SW 1271 (cell line): ENCODE measurements at places on chromosomes 13 and 19.
A peak's percentile ranks its signal among the peaks of the same experiment; 100 is the strongest.

- DNase-seq = no peak
Observed at GRCh38 chr19:38209671-38210457, 14.2 kb downstream of the DPF1 start.

DNA sequence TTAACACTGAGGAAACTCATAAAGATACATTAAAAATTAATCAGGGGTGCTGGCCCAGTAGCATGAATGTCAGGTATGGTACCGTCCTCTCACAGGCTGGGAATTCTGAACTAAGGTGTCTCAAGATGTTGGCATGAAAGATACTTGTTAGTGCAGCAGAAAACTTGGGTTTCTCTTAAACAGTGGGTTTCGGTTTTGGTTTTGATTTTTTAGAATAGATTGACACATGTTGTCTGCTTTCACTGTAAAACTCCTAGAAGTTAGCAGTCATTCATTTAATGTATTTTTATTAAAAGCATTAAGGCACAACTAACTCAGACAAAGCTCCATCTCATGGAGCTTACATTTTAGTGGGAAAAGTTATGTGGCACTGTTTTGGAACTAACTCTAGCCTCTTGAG lies 3.5 kb upstream of the OBI1 start:
- DNase-seq = no peak

DNA sequence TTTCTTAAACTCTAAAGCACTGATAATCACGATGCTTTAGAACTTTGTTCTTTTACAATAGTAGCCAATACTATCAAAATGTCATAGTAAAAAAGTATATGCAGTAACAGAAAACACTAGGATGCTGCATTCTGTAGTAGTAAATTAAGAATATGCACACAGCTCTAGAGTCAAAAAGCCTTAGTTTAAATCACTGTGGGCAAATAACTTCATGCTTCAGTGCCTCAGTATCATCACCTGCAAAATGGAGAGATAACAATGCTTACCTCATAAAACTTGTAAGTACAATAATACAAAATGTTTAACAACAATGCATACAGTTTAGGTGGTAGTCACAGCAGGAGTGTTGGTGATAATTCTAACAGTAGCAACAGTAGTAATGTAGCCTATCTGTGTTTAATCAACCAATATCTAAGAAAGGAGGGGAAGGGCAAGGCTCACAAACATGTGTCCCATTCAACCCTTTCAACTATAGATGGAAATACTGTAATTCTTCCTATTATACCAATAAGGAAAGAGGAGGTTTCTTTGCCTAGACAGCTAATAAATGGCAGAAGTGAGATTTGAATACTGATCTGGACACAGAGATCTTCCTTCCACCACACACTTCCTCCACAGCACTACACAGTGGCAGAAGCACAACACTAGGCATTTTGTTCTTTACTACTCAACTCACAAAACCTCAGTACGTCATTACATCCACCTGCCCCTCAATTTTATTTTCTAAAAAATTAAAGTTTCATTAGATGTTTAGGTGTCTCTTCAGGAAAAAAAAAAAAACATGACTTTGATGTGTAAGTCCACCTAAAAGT lies 4.6 kb downstream of the RBM26 start:
- DNase-seq = no peak

DNA sequence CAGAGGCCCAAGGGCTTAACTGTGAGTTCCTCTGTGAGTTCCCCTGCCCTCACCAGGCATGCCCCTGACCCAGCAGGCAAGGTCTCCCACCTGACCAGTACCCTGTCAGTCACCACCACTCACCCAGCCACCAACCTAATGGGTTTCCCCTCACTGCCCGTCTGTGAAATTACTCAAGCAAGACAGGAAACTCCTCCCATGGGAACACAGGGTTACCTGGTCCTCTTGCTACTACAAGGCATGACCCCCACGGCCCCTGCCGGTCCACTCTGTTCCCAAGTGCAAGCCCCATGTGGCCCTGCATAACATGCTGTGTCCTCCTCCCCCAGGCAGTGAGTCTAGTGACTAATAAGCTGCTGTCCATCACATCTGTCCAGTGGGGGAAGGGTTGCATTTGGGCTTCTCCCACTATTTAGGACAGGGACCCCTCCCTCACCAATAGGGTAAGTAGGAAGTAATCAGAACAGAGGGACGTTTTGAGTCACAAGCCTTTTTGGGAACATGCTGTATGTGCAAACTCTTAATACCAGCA lies 8.0 kb upstream of the DHRS12 start:
- no peak for DNase-seq

GRCh38 chr19:19533841-19534240 lies 4.2 kb upstream of the CILP2 start:
- DNase-seq = no peak

DNA sequence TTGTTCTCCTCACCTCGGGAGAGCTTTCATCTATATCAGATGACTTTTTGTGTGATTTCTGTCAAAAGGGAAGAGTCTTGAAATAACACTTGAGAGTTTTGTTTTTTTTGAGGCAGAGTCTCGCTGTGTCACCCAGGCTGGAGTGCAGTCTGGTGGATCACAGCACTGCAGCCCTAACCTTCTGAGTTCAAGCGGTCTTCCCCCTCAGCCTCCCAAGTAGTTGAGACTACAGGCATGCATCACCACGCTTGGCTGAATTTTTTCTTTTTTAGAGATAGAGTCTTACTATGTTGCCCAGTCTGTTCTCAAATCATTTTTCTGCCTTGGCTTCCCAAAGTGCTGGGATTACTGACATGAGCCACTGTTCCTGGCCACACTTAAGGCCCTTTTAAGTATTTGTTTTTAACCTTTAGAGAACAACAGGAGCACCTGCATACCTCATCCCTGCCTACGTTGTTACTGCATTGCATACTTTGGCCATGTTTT lies 11.4 kb downstream of the NDFIP2 start:
- no peak for DNase-seq

DNA sequence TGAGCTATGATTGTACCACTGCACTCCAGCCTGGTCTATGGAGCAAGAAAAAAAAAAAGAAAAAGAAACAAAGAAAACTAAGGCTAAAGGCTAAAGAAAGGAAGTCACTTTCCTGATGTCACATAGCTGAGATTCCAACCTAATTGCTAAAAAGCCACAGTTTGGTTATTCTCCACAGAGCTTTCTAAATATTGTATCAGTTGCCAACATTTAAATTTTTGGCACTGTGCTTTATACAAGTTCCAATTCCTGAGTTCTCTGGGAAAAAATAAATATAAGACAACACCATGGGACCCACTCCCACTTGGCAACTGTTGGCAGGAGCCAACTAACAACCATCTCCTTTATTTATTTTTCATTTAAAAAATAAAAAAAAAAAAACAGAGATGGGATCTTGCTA lies 11.2 kb upstream of the LYPD3 start:
- peak; percentile 75 for DNase-seq

DNA sequence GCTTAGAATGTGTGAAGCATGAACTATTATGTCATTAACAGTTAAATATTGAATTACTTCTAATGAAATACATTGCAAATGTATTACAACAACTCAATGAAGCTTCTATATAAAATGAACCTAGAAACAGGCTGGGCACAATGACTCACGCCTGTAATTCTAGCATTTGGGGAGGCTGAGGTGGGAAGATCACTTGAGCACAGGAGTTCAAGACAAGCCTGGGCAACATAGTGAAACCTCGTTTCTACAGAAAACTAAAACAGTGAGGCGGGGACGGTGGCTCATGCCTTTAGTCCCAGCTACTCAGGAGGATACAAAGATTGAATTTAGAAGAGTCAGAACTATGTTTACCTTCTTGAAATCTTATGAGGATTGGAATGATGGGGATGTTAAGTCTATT lies 505.1 kb downstream of the SLITRK5 start:
- no peak for DNase-seq

- DNase-seq = no peak
Observed at GRCh38 chr19:10961073-10961860, 437 bp downstream of the SMARCA4 start.

DNA sequence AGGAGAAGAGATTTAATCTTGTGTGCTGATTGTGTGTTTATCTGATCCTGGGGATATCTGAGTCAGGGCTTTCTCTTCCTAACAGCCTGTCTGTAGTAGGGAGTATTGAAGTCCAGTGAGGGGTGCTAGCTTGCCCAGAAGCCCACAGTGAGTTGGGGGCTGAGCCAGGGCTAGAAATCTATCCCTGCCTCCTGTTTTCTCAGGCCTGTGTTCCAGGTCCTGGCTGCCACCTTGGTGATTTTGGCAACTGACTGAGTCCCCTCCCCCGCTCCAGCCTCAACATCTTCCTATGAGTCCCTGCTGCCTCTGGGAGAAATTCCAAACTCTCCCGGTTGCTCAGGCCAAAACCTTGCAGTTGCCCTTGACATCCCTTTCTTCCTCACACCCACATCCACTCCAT lies 7.7 kb upstream of the NOVA2 start:
- no peak for DNase-seq

- DNase-seq = no peak
Observed at GRCh38 chr19:29480507-29480906, 45.3 kb upstream of the VSTM2B start.

DNA sequence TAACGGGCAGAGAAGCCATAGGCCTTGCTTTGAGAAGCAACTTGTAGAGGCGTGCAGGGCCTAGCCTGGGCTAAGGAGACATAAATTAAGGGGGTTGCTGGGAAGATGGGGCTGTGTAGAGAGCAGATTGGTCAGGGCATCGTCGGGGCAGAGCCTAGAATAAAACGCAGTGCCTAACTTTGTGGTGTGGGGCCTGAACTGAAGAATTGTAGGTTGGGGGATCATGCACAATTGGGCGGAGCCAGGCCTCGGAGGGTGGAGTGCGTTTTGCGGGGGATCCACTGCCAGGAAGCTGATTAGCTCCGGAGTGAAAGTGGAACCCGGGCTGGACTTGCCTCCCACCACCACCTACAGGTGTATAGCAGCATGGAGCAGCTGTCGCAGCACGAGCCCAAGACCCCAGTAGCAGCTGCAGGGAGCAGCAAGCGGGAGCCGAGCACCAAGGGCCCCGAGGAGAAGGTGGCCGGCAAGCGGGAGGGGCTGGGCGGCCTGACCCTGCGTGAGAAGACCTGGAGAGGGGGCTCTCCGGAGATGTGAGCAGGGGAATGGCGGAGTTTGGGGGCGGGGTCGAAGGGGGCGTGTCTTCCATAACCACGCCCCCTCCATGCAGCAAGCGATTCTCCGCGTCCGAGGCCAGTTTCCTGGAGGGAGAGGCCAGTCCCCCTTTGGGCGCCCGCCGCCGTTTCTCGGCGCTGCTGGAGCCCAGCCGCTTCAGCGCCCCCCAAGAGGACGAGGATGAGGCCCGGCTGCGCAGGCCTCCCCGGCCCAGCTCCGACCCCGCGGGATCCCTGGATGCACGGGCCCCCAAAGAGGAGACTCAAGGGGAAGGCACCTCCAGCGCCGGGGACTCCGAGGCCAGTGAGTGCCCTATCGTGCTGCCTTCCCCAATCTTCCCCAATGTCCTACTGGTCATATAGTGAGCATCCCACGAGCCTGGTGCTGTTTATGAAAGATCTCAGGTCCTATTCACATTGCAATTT lies 13.8 kb downstream of the DNASE2 start:
- no peak for DNase-seq

DNA sequence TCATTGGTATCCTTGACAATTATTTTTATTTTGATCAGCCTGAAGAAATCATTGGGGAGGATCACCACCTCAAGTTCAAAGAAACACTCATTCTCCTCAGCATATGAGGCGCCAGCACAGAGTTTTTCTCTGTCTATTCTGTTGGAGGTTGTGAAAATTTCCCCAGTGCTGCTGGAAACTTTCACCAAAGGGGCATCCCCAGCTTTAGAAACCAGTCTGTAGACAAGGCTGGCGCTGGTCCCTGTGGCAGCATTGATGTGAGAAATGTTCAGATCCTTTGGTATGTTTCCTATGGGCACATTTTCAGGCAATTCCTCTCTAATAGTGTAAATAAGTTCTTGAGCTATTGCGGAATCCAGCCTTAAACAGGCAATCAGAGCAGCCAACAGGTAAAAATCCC lies 2.1 kb downstream of the PCDH9 start:
- no peak for DNase-seq

DNA sequence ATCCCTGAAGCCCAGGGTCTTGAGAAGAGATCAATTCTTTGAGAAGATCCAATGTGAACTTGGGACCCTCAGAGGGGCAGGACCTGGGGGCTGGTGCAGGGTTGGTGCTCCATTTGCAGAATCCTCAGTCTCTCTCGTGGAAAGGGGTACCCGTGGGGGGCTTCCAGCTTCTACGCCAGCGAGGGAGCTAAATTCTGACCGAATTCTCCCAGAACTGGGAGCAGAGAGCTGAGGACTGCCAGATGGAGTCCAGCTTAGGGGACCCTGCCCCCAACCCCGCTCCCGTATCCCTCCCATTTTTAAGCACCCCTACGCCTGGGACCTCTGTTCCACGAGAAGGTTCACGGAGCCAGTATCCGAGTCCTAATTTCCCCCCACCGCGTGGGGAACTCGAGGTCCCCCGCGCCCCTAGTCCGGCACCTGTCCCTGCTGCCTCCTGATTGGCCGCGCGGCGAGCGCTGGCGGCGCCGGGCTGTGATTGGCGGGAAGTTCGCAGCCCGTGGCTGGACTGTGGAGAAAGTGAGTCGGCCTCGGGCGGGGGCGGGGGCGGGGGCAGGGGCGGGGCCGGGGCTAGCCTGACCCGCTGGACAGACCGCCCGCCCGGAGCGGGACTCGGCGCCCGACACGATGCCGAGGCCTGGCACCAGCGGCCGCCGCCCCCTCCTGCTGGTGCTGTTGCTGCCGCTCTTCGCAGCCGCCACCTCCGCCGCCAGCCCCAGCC lies 4.4 kb upstream of the LTBP4 start:
- no peak for DNase-seq
